ENCODE measurements at places on chromosomes 2 and 18.

DNA sequence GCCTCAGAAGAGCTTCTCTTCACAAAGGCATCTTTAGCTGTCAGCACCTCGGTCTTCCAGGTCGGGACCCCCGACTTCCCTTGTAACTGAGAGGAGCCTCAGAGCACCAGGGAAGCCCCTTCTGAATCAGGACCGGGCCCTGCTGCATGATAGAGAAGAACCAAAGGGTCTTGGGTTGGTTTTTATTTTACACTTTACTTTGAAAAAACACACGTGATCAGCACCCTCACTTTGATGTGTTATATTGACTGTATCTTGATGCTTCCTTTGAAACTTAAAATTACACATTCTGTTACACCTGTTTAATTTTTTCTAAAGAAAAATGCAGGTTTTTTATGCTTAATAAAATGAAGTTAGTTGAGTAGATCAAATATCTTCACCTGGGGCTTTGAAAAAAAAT is 202.3 kb downstream of the FAM210A start:
- DNase-seq: no peak

- DNase-seq: no peak
These were observed 67.7 kb upstream of the L3MBTL4 start for GRCh38 chr18:6482198-6482977.

DNA sequence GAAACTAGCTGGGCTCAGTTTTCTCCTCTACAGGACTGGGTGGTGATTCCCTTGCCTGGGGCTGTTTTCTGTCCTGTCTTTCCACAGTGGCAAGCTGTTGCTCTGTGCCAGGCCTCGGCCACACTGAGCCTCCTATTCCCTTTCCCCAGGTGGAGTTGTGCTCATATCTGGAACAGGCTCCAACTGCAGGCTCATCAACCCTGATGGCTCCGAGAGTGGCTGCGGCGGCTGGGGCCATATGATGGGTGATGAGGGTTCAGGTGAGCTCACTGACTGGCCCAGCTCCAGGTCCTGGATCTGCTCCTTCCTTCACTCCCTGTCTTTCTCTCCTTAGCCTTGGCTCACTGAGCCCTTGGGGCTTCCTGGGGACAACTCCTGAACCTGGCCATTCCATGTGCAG is 4.0 kb downstream of the NAGK start:
- no peak for DNase-seq

- no peak for DNase-seq
These were observed at the start of gene ZNF385B for GRCh38 chr2:179861416-179862067. ZNF385B (minus strand) TSS chr2:179861612.

DNA sequence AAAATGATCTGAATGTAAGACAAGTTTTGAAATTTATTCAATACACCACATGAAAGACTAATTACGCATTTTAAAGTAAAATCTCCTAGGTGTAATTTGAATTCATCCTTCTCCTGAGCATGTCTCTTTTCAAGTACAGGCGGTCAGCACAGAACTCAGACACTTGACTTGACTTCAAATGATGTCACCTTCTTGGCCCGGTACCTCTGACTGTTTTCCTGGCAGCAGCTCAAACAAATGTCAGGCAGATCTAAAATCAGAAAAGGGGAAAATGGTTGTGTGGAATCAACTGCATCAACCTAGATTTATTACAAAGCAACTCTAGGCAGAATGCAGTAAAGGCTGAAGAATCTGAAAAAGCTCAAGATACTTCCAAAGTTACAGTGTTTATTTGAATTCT is 11.4 kb upstream of the PROKR1 start:
- DNase-seq: no peak

DNA sequence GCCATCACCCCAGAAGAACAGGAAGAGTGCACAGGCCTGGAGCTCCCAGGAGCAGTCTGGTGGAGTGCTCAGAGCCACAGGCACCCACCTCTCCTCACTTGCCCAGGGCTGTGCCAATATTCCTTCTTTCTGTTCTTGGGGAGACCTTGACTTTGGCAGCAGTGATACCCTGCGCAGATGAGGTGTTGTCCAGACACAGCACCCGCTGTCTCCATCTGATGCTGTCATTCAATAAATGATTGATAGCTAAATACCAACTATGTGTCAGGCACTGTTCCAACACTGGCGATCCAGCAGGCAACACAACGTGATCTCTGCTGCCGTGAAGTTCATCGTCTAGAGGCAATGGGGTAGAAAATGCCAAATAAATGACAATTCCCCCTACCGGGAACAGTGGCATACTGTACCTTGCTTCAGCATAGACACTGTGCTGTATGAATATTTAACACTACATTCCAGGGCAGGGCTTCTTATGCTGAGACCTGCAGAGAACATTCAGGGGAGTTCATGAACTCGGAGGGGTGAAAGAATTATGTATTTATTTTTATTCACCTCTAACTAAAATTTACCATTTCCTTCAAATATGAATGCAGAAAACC is 320.5 kb upstream of the NCKAP5 start:
- no peak for DNase-seq

DNA sequence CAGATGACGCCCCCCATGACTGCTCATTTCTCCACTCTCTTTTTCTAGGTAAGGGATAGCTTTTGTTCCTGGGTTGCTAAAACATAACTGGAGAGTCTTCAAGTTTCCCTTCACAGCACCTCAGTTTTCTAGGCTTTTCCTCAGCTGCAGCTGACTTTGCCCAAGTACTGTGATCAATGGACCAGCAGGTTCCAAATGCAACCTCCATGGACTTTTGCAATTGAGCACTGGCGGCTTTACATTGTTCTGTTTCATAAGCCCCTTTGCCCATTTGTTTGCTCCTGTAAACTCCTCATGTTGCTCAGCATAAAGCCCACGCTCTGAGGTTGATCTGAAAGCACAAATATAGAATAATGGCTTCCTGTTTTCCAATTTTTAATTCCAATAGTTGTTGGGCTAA is 291.6 kb downstream of the IRS1 start:
- no peak for DNase-seq

DNA sequence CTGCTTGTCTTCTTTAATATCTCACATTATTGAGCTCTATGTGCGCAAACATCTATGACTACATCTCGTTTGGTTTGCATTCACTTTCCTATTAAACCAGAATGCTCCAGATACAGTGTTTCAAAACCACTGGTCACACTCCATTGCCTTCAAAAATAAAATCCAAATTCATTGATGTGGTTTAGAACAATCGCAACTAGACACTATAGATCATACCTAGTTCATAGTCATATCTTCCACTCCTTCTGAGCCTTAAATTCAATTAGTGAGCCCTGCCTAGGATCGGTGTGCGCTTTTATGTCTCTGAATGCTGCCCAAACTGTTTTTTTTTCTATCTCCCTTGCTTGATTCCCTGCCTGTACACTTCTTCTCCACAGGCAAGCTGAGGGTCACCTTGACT is 238.5 kb upstream of the RGPD4 start:
- DNase-seq: no peak

- DNase-seq: no peak
These were observed 23.1 kb upstream of the TNFAIP6 start for GRCh38 chr2:151334082-151334815.

DNA sequence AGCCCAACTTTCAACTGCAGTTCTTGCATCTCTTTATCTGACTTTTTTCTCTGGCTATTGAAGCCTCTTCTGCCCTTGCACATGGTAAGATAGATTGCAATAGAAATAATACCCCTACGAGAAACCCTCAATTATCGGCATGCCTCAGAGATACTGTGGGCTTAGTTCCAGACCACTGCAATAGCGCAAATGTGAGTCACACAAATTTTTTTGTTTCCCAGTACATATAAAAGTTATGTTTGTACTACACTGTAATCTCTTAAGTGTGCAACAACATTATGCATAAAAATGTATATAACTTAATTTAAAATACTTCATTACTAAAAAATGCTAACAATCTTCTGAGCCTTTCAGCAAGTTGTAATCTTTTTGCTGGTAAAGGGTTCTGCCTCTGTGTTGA is 124.7 kb downstream of the PDE1A start:
- DNase-seq: no peak

DNA sequence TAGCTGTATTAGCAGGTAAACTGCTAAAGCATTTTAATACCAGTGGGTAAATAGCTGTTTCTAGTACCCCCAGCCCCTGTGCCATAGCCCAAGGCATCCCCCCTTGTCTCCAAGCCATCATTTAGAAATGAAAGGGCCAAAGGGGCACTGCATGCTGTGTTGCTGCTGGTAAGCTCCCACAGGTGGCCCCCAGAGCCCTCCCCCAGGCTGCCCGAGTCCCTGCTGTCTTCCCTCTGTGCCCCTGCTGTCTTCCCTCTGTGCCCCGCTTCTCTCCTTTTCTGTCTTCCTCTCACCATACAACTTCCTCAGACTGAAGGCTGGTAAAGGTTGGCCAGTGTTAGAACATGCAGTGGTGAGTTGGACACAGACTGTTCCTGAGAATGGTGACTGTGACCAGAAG is 42.1 kb downstream of the ZAP70 start:
- no peak for DNase-seq

GRCh38 chr2:238584617-238585016 is 157.9 kb downstream of the ASB1 start:
- no peak for DNase-seq

DNA sequence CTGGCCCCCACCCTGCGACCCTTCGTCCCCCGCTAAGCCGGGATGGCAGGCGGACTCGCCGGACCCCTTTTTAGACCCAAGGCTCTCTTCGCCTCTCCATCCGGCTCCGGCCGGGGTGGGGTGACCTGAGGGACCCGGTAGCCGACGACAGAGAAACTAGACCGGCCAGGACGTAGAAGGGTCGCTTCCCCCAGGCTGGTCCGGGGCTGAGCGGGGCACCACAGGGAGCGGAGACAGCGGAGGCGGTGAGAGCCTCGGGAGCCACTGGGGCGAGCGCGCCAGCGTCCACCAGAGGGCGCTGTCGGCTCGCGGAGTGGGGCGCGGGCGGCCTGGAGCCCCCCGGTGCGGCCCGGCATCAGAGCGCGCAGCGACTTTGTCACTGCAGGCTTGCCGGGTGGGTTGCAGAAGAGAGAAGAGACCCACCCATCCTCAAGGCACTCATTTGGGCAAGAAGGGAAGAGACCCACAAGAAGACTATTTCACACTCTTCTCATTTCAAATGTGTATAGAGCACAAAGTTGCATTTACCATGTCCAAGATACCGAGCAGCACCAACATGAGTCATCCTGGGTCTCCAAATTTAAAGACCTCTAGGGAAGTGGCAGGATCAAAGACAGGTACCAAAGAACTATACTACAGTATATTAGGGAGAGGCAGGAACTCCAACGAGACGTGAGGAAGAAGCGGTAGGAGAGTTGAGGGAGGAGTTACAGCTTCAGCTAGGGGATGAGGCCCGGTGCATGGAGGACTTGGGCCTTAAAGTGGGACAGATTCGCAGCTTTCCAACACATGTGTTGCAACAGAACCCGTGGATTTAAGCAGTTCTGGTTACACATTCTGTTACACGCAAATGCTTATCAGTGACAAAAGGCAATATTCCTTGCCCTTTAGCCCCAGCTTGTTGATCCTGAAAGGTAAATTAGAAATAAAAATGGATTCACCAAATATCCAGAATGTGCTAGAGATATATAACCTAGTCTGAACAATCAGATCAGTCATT is 7.6 kb upstream of the PRKCE start:
- peak; percentile 16 for DNase-seq

DNA sequence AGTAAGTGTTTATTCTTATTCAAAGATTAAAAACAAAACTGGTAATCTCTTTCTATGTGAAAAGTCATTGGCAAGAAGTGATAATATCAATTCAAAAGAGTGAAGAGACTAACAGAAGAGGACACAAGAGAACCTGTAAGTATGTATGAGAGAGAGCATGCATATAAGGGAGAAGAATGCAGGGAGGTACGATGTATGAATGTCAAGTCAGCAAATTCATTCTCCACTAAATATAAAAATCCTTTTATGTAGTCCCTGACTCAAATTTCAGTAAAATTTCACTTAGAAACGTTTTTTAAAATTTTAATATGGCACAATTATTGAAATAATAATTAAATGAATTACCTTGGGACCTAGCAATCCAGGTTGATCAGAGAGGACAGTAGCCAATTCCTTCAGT is 55.3 kb downstream of the NCKAP1 start:
- DNase-seq: no peak

- DNase-seq: no peak
These were observed 127.3 kb downstream of the XRCC5 start for GRCh38 chr2:216236486-216236885.

GRCh38 chr2:29336341-29337241 is 221.4 kb downstream of the CLIP4 start:
- DNase-seq: no peak

GRCh38 chr2:24594283-24594682 is 103.2 kb downstream of the NCOA1 start:
- DNase-seq: no peak

DNA sequence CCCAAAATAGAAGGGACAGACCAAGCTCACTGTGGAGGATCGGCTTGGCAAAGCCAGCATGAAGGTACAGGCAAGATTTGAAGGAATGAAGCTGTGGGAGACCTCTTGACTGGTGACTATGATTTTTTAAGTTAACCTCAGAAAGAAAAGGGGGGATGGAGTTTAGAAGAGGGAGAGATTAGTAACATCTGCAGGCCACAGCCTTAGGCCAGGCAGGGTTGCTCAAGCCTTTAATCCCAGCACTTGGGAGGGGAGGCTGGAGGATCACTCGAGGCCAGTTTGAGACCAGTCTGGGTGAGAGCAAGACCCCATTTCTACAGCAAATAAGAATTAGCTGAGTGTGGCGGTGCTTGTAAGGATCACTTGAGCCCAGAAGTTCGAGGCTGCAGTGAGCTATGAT is 46.6 kb downstream of the ZNF532 start:
- no peak for DNase-seq

- no peak for DNase-seq
These were observed 38.3 kb downstream of the IL1RL2 start for GRCh38 chr2:102224824-102225739.

DNA sequence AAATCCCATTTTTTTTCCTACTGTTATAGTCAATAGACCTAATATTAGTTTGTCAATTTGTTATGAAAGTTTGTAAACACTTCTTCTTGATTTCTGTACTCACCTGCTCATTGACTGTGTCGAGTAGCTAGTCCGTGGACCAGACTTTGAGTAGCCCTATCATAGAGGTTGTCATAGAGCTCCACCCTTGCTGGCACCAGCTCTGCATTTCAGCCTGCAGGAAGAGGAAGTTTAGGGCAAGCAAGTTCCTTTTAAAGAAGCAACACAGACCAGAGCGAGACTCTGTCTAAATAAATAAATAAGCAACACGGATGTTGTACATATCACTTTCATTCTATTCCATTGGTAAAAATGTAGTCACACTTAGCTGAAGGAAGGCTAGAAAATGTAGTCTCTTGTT is 74.0 kb downstream of the MCFD2 start:
- no peak for DNase-seq

- no peak for DNase-seq
These were observed 5.6 kb upstream of the CPLX4 start for GRCh38 chr18:59323931-59324622.

DNA sequence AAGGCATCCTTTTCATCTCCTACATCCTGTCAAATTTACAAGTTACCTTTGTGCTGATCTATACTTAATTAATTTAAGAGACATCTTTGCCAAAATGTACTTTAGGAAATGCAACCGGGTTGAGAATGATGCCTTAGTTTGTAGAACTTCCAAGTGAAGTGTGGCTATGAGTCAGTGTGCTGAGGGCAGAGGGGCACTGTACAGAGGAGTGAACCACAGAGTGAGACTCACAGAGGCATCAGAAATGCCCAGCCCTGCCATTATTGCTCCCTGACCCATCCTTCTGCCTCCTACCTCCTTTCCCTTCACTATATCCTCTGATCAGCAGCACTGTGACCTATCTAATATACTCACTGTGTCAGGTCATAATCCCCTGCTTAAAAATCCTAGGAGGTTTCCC is 320.1 kb downstream of the LRRTM1 start:
- DNase-seq: no peak

- DNase-seq: no peak
These were observed 312.5 kb downstream of the RND3 start for GRCh38 chr2:150174971-150175421.

Measured in amygdala (tissue), 56 donors.